Adrenal gland (tissue), 19 donors: ENCODE measurements at places on chromosomes 3 and 15. TPM values are rescaled to one million over a fixed set of nuclear protein-coding genes. Genes with fewer than 3 reads are reported as not detected.

DNA sequence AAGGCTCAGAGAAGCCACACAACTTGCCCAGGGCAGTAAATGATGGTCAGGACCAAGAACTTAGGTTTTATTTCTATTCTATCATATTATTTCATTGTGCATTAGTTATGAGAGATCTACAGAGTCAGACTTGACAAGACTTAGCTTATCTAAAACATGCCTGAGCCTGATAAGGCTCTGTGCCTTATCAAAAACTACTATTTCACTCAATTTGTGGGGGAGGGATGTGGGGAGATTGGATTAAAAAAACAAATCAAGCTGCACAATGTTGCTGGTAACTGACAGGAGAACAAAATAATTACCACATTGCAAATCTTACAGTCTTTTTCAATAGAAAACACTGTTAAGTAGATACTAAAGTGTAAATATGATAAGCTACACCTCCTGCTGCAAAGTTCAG lies 16.0 kb downstream of the HACD2 start:
- H3K4me1 ChIP-seq = peaks cover 8% of the 10 kb centered on the region
- H3K36me3 ChIP-seq = no peaks in the 10 kb centered on the region
- H3K27me3 ChIP-seq = no peaks in the 10 kb centered on the region
- no peak for DNase-seq

DNA sequence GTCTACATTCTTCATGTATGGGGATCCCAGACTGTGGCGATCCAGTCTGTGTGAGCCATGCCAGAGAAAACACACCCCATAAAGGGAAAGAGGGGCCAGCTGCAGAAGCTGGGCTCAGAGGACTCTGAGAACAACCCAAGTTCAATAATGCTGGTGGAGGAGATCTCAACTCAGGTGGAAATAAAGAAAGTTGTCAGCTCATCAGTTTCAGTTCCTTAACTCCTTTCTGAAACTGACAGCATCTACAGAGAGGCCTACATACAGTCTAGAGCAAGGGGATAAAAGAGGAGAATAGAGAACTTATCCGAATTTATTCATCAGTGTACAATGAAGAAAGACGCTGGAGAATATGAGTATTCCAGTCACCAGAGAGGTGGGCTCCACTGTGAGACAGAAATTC lies 77.0 kb downstream of the NTRK3 start:
- no peak overlapping the region for H3K27ac ChIP-seq
- no peak overlapping the region for H3K4me3 ChIP-seq
- no peaks in the 10 kb centered on the region for H3K27me3 ChIP-seq
- H3K4me1 ChIP-seq = no peaks in the 10 kb centered on the region
- no peak for DNase-seq

DNA sequence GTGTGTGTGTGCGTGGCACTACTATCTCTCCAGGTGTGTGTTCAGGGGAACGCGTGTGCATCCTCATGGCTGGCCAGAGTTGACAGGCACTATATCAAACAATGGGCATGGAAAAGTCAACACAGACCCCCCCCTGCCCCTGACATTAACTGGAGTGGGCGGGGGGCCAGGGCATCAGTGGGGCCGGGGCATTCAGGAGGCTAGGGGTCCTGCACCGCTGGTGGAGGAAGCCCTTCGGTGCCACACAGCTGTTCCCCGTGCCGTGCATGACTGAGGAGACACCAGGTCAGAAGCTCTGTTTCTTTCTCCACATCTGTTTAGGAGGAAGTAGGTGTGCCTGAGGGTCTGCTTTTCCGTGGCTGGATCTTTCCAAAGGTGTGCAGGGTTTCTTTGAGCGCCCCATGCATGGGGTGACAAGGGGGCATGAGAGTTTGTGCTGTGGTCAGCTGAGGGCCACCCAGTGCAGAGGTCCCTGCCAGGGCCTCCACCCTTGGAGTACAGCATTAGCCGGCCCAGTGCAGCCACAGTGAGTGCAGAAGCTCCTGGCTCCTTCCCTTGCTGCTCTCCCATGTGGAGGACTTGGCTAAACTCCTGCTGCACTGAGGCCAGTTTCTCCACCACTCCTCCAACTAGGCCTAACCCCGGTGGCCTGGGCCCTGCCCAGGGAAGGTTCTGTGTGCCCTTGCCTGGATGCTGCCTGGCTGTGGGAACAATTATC lies 7.5 kb downstream of the C3orf22 start:
- no peak overlapping the region for H3K27ac ChIP-seq
- H3K4me1 ChIP-seq = no peaks in the 10 kb centered on the region
- no peaks in the 10 kb centered on the region for H3K27me3 ChIP-seq
- H3K36me3 ChIP-seq = no peaks in the 10 kb centered on the region
- no peak overlapping the region for H3K4me3 ChIP-seq

CCDC32 gene
- polyA plus RNA-seq = 37.7 TPM

GREM1 gene
- polyA plus RNA-seq = 0.20 TPM

GRCh38 chr3:57961828-57962447 lies 46.3 kb upstream of the FLNB start:
- no peak for DNase-seq
- no peaks in the 10 kb centered on the region for H3K4me1 ChIP-seq
- H3K27ac ChIP-seq = no peak overlapping the region
- H3K4me3 ChIP-seq = no peak overlapping the region
- H3K36me3 ChIP-seq = no peaks in the 10 kb centered on the region

P3H2 gene
- 22.8 TPM for polyA plus RNA-seq

DNA sequence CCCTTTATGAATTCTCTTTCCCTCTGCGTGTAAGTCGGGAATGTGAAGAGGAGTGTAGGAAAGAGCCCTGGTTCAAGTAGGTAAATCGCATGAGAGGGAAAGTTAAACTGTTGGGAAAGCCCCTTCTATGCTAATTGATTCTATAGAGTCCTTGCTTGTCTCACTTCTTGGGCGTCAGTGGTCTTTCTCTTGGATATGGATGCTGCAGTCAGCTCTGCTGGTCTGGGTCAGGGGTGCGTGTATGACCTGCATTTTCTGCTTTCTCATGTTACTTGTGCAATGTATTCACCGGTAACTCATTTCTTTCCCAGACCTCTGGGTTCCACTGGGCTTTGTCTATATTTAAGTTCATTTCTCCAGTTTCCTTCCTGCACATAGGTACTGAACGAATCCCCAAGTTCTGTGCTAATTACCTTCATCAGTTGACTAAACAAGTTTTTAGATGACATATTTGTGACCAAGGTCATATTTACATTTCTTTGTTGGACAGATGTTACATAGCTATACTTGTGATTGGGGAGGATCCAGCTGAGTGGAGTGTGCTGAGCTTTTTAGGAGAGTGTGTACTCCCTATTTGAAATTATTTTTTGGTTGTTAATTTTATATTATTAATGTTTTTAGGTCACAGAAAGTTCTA lies 1.4 kb downstream of the SETD5 start:
- H3K36me3 ChIP-seq = no peaks in the 10 kb centered on the region
- peak; percentile 32 for DNase-seq
- peak overlapping the region; percentile 97 for H3K4me3 ChIP-seq

DNA sequence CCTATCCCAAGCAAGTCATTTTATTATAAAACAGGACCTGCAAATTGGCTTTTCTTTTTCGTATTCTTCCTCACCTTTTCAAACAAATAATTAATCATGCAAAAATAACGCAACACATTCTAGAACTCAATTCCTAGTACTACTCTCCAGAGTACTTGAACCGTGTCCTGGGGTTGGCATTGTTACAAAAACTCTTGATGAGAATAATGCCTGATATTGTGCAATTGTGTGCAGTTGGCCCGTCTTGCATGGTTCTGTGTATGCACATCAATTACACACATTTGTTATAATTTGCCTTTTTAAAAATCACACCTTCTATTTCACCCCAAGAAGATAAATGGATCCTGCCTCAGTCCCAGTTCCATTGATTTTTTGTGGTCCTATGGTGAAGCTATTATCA lies 205.4 kb downstream of the EPHB1 start:
- H3K27ac ChIP-seq = no peak overlapping the region
- no peak overlapping the region for H3K4me3 ChIP-seq
- no peaks in the 10 kb centered on the region for H3K4me1 ChIP-seq
- no peaks in the 10 kb centered on the region for H3K27me3 ChIP-seq
- no peak for DNase-seq
- no peaks in the 10 kb centered on the region for H3K36me3 ChIP-seq

DNA sequence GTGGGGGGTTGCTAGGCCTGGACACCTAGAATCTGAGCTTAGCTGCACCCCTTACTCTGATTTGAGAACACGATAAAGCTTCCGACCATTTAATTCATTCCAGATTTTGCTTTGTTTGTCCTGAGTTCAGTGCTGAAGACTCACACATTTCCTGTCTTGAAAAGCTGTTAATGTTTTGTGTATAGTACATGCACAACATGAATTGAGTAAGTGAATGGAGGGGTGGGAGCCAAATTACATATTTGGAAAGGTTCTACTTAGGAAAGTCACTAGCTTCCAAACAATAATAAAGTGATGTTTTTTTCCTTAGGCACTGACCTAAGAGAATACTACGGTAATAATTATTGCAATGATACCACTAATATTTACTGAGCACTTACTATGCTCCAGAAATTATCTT lies 955.2 kb upstream of the NR2F2 start:
- no peaks in the 10 kb centered on the region for H3K27me3 ChIP-seq
- no peaks in the 10 kb centered on the region for H3K36me3 ChIP-seq
- no peak for DNase-seq
- H3K27ac ChIP-seq = no peak overlapping the region
- no peak overlapping the region for H3K4me3 ChIP-seq

DNA sequence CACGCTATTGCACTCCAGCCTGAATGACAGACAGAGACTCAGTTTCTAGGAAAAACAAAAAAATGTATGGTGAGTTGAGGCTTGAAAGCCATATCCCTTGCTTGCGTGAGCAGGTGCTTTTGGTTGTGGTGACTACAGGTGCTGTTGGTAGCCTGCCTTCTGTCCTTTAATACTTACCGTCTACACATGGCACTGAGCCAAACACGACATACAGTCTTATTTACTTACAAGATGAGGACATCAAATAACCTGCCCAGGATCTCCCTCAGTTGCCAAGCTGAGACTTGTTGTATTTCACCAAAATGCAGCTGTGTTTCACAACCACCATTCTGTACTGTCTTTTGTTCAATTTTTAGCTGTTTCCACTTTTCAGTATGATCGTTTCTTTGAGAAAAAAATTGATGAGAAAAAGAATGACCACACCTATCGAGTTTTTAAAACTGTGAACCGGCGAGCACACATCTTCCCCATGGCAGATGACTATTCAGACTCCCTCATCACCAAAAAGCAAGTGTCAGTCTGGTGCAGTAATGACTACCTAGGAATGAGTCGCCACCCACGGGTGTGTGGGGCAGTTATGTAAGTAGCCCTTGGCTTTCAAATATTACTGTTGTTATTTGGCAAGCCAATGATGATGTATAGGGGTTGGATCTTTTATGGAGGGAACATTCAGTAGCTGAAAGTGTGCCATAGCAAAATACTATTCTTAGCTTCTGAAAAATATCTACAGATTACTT lies 6.5 kb downstream of the ALAS1 start:
- no peak overlapping the region for H3K4me3 ChIP-seq
- H3K27ac ChIP-seq = peak overlapping the region; percentile 45
- H3K4me1 ChIP-seq = peaks cover 84% of the 10 kb centered on the region
- no peak for DNase-seq

DNA sequence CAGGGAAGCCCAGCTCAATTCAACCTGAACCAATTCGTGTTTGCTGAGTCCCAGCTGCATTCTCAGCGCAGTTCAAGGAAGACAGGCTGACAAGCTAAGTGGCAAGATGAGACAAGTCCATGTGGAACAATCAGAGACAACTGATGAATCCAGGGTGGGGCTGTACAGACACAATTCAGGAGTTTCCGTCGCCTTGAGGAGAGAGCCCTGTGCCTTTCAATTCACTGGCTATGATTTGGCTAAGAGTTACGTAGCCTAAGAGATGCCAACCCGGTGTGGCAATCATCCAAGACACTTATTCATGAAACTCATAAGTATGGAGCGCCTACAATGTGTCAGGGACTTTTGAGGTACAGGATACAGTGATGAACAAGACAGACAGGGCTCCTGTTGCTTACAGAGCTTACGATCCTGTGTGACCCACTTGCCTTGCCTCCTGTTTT lies 15.5 kb upstream of the ZBED2 start:
- no peak overlapping the region for H3K4me3 ChIP-seq
- no peak for DNase-seq
- no peaks in the 10 kb centered on the region for H3K4me1 ChIP-seq
- no peaks in the 10 kb centered on the region for H3K27me3 ChIP-seq
- no peak overlapping the region for H3K27ac ChIP-seq
- no peaks in the 10 kb centered on the region for H3K36me3 ChIP-seq

GRCh38 chr3:118187221-118187620 lies 847.4 kb downstream of the IGSF11 start:
- DNase-seq = no peak
- H3K27ac ChIP-seq = no peak overlapping the region
- H3K27me3 ChIP-seq = no peaks in the 10 kb centered on the region
- H3K4me3 ChIP-seq = no peak overlapping the region
- H3K36me3 ChIP-seq = no peaks in the 10 kb centered on the region

ITIH1 gene
- 0.60 TPM for polyA plus RNA-seq

DNA sequence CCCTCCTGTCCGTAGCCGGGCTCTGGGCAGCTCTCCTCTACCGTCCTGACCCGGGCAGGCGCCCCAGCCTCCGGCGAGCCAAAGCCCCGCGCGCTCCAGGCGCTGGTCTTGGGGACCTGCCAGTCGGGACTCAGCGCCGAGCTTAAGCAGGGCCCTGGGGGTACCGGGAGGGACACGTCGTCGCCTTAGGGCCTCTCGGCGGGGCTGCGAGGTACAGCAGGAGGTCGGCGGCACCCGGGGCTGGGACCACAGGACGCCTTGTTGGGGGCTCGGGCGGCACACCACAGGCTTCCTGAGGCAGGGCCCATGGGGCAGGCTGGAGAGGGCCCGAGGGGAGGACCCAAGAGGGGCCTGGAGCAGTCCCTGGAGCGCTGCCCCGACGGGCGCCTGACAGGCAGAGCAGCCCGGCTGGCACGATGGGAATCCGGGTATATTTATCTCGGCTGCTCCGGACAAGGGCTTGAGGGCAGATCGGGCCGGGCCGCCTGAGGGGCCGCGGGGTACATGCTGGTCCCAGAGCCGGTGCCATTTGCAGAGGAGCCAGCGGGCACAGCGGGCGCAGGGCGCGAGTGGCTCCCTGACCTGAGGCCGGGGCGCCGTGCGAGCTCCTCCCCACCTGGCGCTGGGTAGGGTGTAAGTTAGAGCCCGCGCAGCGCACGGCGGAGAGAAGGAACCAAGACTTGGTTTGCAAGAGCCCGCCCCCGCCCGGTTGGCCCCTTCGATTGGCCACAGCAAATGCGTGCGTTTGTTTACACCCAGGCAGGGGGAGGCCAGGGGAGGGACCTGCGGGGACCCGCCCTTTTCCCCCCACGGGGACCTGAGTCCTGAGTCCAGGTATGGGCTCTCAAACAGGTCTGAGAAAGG lies 574 bp downstream of the SLC38A3 start:
- no peak overlapping the region for H3K27ac ChIP-seq
- H3K4me3 ChIP-seq = no peak overlapping the region
- DNase-seq = no peak
- peaks cover 25% of the 10 kb centered on the region for H3K27me3 ChIP-seq
- no peaks in the 10 kb centered on the region for H3K4me1 ChIP-seq

- H3K4me3 ChIP-seq = no peak overlapping the region
- no peaks in the 10 kb centered on the region for H3K36me3 ChIP-seq
- no peak overlapping the region for H3K27ac ChIP-seq
- peak; percentile 95 for DNase-seq
- no peaks in the 10 kb centered on the region for H3K27me3 ChIP-seq
These were observed 78.6 kb upstream of the TSEN2 start for GRCh38 chr3:12405432-12406272.
